ENCODE measurements at places on chromosomes 2 and 18.

GRCh38 chr2:226771067-226771466 lies 28.6 kb downstream of the IRS1 start:
- DNase-seq, result no peak

GRCh38 chr2:165357758-165358157 lies 111.7 kb upstream of the CSRNP3 start:
- DNase-seq, result no peak

GRCh38 chr2:85812094-85812735 lies 58.4 kb downstream of the ATOH8 start:
- no peak for DNase-seq

- no peak for DNase-seq
These were observed 52.5 kb upstream of the FAM136A start for GRCh38 chr2:70354264-70354949.

- no peak for DNase-seq
These were observed 37.7 kb downstream of the STON1 start for GRCh38 chr2:48567671-48568070.

- no peak for DNase-seq
These were observed 733.4 kb upstream of the CDH7 start for GRCh38 chr18:65017372-65017760.

Data from caudate nucleus (tissue), 63 donors.